ENCODE measurements at places on chromosomes 7 and 10. TPM values are rescaled to one million over a fixed set of nuclear protein-coding genes. Genes with fewer than 3 reads are reported as not detected.
A peak's percentile ranks its signal among the peaks of the same experiment; 100 is the strongest.

DNA sequence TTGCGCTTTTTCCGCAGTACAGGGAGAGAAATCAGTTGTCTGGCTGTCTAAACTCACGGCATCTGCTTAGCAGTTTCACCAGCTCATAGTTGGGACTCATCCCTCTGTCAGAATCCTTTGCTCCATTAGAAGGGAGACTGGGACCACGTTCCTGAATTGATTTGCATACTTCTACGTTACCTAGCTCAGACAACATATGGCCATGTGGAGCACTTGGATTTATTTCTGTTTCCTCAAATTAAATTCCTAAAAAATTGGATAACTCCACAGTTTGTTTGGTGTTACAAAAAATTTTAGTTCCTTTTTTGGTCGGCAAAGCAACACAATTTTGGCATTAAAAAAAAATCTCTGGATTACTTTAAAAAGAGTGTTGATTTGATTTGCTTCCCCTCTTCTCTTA, 614.0 kb downstream of the AUTS2 start:
- no peak for DNase-seq

- DNase-seq = no peak
Measured at GRCh38 chr10:116265686-116266085, 7.3 kb downstream of the GFRA1 start.

DNA sequence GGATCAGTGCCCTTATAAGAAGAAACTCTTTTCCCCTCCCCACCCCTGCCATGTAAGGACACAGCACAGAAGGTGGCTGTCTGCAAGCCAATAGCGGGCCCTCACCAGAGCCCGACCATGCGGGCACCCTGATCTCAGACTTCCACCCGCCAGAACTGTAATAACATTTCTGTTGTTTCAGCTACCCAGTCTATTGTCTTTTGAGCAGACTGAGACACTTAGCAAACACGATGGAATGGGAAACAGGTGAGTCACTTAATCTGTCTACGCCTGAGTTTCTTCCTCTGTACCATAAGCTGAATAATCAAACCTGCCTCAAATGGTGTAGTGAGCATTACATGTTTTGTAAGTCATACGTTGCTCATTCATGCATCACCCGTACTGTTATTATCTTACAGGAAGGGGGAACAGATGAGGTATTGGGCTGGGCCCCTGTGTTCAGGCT, 58.2 kb downstream of the STRA8 start:
- DNase-seq = peak; percentile 20

DNA sequence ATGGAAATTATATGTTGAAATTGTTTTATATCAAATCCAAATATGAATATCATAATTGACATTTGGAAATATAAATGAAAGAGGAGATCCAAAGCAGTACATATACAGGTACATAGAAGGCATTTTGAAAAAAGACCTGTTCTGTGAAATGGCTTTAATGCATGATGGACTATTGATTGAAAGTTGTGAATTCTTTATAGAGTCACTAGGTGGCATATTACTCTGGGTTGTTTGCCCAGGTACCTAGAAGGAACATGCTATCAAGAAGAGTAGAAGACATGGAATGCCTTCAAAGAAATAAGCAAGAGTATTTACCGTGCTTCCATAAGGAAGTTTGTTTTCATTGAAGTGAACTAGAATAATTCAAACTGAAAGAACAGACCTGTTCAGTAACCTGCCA, 160.0 kb upstream of the ANK3 start:
- no peak for DNase-seq

- DNase-seq = no peak
Measured at GRCh38 chr7:133633055-133633454, 380.2 kb downstream of the EXOC4 start.

DNA sequence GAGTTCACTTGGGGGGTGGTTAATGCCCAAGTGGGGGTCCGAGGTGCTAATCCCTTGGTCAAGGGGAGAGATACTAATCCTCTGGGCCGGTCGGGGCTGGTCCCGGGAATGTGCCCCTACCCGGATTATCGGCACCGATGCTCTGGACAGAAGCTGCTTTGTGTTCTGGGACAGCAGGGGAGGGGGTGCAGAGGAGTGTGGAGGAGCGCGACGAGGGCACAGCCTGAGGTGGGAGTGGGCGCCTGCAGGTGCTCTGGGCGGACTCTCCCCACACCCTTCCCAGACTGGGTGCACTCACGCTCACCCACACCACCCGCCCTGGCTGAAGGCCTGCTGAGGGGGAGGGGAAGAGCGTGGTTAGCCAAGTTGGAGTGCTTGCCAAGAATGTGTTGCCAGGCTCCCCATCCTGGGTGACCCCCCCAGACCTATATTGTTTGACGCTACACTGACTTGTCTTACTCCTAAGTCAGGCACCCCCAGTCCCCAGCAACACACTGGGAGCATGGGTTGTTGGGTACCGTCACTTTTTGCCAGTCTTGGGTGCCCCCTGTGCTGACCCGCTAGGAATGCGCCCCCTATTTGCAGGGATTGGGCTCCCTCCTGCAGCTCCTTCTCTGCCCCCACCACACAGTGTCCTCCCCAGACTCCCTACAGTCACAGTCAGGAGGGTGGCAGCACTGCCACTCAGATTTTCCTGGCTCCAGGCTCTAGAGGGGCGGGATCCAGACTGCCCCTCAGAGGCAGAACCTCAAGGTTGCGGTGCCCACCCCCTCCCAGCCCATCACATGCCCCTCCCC, 1.2 kb downstream of the SLC4A2 start:
- DNase-seq = peak; percentile 38

DNA sequence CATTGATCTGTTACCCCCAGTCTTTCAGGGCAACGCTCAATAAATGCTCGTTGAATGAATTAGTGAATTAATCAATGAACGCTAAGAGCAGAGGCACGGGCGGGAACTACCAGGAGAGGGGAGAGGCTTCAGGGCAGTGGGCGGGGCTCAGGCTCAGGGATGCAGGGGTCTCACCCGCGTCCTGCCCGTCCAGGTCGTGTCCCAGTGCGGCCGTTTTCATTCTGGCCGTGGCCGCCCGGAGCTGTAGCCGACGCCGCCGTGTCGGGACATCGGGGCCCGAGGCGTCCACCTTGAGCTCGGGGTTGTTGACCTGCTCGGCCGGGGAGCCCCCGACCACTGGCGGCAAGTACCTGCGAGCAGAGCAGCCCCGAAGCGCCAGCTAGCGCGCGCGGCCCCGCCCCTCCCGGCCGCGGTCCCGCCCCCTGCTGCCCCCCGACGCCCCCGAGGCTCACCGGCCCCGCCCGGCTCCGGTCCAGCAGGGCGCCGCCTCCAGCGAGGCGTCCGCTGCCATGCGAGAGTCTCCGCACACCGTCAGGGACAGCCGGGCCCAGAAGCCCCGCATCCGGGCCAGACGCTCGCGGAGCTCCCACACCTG, 2.8 kb upstream of the GAL3ST4 start:
- DNase-seq = no peak

The CTAGE15 gene
- not detected for total RNA-seq

The NUP42 gene
- total RNA-seq = 24.1 TPM

The STEAP4 gene
- not detected for total RNA-seq

The MEIG1 gene
- 1.4 TPM for total RNA-seq

The TMEM130 gene
- not detected for total RNA-seq

All from activated CD4-positive, alpha-beta memory T cell treated with anti-CD3 and anti-CD28 coated beads for 36 hours (primary cell).